Bone marrow (tissue), 2 donors: ENCODE measurements at places on chromosomes 6 and 20.

GRCh38 chr20:44129911-44130718 lies 56.9 kb downstream of the JPH2 start:
- DNase-seq: no peak

- no peak for DNase-seq
These were observed 103.8 kb downstream of the NRSN1 start for GRCh38 chr6:24229696-24230405.

GRCh38 chr20:12717061-12717460 lies 291.7 kb upstream of the SPTLC3 start:
- no peak for DNase-seq

- DNase-seq: peak; percentile 86
These were observed at the start of gene PHIP for GRCh38 chr6:79078075-79078969. Gene PHIP, minus strand, starts transcription at chr6:79078254. Its CDS starts 186 bp downstream, at chr6:79078068.

- peak; percentile 17 for DNase-seq
These were observed 185.8 kb upstream of the RAB32 start for GRCh38 chr6:146357578-146358430.

- no peak for DNase-seq
These were observed 116.6 kb downstream of the MRPL14 start for GRCh38 chr6:44010411-44011349.

GRCh38 chr20:62999580-62999979 lies 7.2 kb downstream of the BHLHE23 start:
- no peak for DNase-seq

DNA sequence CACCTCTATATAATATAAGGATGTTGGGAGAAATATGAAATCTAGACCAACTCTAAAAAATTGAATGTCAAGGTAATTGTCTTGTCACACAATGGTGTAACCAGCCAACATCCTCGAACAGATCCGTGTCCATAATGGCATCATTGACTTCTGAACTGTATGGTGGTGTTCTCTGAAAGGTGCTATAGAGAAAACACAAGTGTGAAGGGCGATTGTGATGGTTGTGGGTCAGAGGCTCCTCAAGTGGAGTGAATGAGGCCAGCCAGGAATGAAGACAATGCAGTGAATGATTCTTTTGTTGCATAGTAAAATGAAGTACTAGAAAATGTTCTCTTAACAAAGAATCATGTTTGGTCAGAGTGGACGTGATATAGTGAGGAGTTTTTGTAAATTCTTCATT lies 58.3 kb downstream of the CARMIL1 start:
- DNase-seq: no peak

DNA sequence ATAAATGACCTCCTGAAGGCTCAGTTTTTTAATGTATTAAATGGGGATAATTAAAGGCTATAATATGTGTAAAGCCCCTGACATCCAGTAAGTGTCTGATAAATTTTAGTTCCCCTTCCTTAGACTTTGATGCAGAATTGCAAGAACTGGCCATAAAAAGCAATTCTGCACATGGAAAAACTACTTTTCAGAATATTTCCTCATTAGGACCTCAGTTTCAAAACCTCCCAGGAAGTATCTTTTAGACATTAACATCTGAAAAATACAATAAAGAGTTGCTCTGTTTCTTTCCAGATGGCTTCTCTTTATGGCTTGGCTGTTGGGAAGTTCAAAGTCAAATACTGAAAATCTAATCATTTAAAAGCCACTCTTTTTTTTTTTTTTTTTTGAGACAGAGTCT lies 106.3 kb upstream of the ZNF217 start:
- DNase-seq: no peak

- DNase-seq: no peak
These were observed 2.6 kb upstream of the ZKSCAN3 start for GRCh38 chr6:28347119-28347518.

- no peak for DNase-seq
These were observed 116.6 kb downstream of the CBLN4 start for GRCh38 chr20:55888685-55889084.

DNA sequence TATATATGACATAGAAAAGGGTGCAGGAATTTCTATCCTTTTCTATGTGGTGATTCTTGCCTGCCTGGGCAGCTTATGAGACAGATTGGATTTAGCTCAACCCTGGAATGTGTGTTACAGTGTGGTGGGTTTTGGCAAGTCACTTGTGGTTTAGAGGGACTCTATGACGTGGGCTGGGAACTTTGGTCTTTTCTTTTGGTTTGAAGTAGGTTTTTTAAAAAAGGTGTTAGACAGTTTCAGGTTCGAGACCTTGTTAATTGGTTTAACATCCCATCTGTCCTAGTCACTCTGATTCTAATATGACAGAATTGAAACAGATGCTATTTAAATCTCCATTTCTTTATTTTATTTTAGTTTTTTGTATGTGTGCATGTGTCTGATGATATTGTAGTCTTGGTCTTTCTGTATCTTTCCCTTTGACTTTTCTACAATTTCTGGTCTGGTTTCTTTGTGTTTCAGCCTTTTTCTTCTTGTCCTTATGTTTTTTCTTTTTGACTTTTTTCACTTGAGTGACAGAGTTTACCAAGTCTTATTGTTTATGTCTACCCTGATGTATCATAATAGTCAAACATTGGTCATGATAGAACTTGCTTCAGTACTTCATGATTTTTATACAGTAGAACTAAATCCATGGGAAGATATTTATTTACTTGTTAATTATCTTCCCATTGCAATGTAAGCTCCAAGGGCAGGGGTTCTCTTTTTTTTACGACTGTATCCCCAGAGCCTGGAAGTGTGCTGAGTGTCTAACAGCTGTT lies 174.3 kb downstream of the CDKAL1 start:
- DNase-seq: no peak

GRCh38 chr20:7760247-7761031 lies 179.8 kb downstream of the HAO1 start:
- DNase-seq: no peak

DNA sequence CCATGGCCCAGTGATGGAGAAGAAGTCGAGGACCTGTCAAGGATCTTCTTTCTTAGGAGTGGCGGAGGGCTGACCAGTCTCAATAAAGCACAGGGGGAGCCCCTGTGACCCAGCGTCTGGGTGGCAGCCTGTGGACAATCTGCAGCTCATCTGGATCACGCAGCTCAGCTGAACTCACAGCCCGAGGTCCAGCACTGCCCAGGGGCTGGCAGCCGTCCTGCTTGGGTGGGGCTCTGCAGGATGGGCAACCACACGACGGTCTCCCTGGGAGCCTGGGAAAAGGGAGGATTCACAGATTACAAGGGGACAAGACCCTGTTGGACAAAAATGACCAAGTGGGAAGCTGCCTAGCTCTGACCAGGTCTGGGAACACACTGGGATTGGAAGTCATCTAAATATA lies 110.8 kb downstream of the MYLK4 start:
- DNase-seq: no peak

DNA sequence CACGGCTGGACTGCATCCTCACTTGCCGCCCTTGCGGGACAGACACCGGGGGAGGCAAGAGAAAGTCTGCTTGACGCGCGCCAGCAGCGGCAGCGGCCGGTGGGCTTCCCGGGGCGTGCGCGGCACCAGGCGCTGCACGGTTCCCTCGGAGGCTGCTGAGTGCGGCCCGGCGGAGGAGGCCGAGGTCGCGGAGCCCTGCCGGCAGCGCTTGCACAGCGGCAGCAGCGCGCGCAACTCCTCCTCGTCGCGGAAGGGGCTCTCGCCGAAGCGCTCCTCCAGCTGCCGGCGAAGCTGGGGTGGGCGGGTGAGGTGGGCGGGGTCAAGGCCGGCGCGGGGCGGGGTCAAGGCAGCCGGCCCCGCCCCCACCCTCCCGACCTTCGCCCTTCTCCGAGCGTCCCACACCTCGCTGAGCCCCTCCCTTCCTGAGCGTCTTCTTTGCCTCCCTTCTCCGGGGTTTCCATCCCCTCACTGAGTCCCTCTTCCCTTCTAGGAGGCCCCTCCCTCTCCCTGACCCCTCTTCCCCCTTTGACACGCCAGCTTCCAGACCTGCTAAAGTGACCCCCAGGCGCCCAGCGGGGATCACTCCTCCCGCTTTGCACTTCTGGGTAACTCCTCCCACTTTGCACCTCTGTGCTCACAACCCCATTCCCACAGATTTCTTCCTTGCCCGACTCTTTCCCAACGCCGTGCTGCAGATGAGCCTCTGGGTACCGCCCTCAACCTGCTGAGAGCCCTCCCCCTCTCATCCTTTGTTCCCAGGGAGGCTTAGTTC lies 8.8 kb downstream of the DUSP15 start:
- no peak for DNase-seq

DNA sequence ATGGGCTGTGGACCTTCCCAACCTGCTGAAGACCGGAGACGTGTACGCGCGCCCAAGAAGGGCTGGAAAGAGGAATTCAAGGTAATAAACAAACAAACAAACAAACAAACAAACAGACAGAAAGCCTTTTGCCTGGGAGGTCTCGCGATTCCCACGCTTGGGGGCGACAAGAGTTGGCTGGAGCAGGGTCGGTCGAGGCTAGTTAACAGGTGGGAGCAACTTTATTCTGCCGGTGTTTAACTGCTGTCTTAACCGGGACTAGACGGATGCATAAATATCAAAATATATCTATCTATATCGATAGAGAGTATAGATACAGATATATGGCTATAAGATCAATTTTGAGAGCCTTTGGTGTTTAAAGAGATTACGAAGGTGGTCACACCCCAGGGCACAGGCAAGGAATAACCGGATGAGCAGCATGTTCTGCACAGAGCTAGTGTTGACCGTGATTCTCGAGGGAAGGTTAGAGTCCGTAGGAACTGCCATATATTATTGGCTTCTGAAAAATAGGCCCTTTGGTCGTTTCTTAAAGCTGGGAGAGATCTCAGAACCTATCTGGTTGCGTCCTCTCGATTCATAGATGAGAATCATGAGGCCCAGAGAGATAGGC lies 514 bp downstream of the STMND1 start:
- DNase-seq: no peak

GRCh38 chr6:23940466-23940865 lies 185.5 kb upstream of the NRSN1 start:
- no peak for DNase-seq

- DNase-seq: no peak
These were observed 153.8 kb upstream of the IRAK1BP1 start for GRCh38 chr6:78713564-78713963.

GRCh38 chr6:139926711-139927110 lies 552.3 kb upstream of the CITED2 start:
- DNase-seq: no peak

GRCh38 chr6:87600576-87600975 lies 10.6 kb downstream of the ORC3 start:
- DNase-seq: no peak

DNA sequence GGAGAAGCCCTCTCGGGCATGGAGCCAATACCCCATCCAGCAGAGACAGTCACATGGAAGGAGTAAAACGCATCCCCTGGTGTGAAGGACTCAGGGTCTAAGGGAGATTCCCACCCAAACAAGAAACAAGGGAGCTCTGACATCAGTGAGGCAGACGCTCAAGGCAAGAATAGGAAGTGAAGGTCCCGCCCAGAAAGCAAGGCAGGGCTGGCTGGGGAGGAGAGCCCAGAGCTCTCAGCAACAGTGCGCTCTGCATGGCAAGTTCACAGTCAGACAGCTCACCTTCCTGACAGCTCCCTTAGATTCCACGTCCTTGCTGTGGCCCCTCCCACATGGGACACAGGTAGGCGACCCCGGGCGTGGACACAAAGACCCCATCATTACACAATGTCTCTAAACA lies 85.6 kb downstream of the TTLL2 start:
- no peak for DNase-seq

DNA sequence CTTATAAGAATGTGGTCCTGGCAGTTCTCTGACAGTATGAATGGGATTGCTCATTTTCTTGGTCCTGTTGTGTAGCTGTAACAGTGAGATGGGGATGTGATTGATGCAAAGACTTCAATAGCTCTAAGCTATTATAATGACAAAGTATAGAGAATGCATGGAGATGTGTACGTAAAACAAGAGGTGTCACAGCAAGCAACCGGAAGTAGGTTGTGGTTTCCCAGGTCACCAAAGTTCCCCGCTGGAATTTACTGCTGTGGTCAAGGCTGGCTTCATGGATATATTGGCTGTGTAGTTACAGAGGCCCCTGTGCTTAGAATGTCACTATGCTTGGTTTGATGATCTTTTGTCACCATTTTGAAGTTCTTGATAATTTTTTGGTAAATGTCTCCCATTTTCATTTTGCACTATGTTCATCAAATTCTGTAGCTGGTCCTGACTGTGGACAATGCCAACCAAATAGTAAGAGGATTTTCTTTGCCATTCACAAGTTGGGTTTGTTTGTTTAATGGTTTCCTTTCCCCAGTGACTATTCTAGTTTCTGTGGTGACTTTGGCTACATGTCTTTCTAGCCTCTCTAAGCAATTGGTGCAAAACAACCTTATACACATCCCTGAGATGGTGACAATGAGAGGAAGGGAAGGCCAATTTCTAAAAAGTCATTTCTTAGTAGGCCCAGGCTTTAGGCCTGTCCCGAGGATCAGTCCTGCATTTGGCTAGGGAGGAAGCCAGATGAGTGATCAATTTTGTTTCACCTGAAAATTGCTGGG lies 10.5 kb downstream of the DNAH8 start:
- DNase-seq: no peak

DNA sequence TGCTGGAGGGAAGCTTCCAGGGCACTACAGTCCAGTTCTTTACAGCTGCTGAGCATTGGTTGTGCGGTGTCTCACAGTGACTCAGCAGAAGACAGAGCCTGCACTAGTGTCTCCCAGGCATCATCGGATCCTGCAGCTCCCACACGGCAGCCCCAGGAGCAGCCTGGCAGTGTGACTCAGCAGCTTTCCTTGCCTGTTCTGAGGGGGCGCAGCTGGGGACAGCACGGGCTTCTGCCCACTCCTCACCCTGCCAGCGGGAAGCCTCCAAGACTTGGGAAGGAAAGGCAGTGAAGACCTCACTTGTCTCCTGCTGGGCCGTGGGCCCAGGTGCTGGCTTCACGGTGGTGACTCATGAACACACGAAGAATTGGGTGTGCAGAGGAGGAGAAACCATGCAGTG lies 165.4 kb downstream of the SYNDIG1 start:
- DNase-seq: no peak

GRCh38 chr6:110900028-110900598 lies 25.5 kb downstream of the AMD1 start:
- no peak for DNase-seq

- no peak for DNase-seq
These were observed 105.0 kb downstream of the MRPL14 start for GRCh38 chr6:44022296-44022661.

GRCh38 chr6:128803911-128804310 lies 79.0 kb upstream of the LAMA2 start:
- DNase-seq: no peak

DNA sequence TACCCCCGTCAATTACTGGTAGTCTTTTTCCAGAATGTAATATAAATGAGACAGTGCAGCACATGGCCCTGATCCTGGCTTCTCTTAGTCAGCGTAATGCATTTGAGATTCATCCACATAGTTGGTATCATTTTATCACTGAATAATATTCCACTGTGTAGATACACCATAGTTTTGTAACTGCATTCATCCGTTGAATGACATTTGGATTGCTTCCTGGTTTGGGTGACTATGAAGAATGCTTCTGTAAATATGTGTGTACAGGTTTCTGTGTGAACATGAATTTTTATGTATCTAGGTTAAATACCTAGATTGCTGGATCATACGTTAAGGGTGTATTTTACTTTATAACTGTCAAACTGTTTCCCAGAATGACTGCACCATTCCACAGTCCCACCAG lies 62.6 kb upstream of the STMND1 start:
- DNase-seq: no peak

- no peak for DNase-seq
These were observed 309.8 kb downstream of the CDC5L start for GRCh38 chr6:44697327-44697726.
